Activated CD4-positive, alpha-beta T cell treated with anti-CD3 and anti-CD28 coated beads for 36 hours (primary cell): ENCODE measurements at places on chromosomes 6 and 20.

GRCh38 chr20:48414786-48415185 is 413.0 kb downstream of the PREX1 start:
- DNase-seq: no peak

DNA sequence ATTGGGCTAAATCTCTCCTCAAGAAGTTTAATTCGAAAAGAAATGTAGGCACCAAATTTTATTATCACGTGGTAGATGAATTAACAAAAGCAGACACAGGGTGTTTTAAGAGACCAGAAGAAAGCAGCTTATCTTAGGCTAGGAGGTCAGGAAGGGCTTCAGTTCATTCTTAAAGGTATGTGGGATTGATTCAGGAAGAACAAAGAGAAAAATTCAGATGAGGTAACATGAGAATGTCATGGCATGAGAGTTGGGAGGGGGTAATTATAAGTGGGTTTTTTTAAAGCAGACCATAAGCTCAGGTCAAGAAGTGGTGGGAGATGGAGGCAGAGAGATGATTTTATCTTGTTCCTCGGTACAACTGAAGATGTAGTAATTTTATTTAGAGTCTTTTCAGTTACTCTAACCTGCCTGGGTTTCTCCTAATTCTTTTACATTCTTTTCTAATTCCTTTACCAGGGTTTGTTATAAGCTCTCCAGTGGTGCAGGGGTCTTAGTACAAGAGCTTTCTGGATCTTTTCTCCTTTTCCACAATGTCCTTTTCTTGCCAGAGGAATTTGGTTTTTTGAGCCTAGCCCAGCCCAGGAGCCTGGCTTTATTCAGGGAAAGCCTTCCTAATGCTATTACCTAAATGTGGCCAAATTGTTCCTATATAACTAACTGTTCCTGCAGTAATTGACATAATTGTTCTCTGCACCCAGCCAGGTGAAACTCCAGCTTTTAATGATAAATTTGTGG is 474.1 kb upstream of the BTBD3 start:
- DNase-seq: no peak

DNA sequence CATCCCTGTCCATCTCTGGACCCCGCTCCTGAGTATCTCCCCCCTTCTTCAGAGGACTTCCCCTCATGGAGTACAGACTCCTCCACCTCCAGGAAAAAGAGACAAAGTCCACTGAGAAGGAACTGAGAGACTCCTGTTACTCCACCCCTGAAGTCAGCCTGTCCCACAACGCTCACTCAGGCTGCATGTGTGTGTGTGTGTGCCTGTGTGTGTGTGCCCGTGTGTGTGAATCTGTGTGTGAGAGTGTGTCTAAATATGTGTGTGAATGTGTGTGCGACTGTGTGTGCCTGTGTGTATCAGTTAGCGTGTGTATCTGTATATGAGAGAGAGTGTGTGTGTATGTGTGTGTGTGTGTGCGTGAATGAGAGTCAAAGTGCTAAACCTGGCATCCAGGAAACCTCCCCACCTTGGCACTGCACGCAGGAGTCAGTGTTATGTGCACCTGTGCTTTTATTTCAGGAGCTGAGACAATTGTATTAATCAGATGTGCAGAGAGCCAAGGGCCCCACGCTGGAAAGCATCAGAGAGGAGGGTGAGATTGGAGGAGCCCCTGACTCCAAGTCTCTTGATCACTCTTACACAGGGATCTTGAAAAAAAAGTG is 39.0 kb downstream of the HLA-A start:
- DNase-seq: no peak

DNA sequence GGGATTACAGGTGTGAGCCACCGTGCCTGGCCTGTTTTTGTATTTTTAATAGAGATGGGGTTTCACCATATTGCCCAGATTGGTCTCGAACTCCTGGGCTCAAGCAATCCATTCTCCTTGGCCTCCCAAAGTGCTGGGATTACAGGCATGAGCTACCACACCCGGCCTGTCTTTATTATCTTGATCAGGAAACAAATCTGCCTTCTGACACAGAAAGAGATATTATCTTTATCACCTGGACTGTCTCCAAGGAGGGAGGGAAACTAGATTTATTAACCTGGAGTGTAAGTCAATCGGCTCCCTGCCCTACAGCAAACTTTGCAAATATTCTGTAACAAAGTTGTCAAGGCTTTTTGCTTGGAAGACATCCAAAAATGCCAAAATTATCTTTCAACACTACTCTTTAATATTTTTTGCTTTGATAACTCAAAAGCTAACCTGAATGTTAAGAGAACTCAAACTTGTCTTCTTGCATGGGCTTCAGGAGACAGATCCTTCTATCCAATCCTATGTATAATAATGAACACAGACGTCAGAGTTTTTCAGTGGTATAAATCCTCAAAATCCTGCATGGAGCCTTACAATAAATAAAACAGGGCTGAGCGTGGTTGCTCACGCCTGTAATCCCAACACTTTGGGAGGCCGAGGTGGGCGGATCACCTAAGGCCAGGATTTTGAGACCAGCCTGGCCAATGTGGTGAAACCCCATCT is 85.0 kb upstream of the LOC128125822 start:
- no peak for DNase-seq

DNA sequence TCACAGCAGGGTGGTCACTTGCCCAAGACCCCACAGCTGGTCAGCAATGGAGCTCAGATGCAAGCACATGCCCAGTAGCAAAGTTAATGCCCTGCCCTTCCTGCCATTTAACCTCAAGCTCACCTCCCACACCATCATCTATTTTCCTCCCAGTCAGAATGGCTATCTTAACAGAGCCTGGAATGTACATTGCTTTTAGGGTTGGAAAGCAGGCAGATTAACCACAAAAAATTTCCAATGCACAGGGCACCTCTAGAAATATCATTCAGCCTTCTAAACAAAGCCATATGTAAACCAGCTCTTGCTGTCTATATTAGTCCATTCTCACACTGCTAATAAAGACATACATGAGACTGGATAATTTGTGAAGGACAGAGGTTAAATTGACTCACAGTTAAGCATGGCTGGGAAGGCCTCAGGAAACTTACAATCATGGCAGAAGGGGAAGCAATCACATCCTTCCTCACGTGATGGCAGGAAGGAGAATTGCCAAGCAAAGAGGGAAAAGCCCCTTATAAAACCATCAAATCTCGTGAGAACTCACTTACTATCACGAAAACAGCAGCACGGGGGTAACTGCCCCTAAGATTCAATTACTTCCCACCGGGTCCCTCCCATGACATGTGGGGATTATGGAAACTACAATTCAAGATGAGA is 106.9 kb downstream of the FYN start:
- DNase-seq: no peak

DNA sequence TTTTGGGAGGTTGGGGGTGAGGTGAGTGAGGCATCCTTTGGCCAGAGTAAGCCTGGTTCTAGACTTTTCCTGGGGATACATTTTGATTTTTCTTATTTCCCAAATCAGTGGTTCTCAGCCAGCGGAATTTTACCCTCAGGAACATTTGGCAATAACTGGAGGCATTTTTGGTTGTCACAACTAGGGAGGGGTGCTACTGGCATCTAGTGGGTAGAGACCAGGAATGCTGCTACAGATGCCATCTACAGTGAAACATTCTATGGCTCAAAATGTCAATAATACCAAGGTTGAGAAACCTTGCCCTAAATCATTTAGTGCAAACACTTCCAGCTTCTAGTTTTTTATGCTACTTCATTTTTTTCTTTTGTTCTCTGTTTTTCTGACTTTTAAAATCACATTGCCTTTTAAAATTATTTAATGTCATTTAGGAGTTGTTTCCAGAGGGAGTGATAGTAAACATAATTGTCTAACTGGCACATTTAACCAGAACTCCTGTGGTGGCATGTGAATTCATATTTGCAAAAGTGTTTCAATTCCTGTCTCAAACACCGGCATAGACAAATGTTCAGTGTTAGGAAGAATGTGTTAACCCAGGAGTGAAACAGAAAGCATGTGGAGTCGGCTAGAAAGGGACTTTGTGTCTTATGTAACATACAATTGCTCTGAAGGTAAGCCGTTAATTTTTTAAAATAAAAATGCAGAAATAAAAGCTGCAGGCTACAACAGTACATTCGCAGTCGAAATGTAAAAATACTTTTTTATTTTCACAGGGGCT is 59.0 kb downstream of the QRSL1 start:
- DNase-seq: no peak

DNA sequence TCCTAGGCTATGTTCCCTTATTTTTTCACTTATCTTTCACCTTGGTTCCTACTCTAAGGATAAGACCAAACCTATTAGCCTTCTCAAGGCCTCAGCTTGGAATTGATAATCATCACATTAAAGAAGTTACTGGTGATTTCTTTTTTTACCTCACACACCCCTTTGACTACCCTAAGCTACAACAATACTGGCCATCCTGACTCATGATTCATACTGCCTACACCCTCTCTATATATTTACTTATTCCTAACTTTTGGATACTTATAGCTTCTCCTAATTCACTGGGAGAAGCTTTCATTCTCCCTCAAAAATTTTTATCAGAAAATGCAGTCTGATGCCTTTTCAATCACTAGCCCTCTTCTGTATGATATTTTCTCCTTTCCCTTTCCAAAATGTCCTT is 256.1 kb downstream of the TBX18 start:
- no peak for DNase-seq

- DNase-seq: peak; percentile 39
These were observed 42.0 kb upstream of the LY86 start for GRCh38 chr6:6546318-6547109.

GRCh38 chr6:37192666-37193065 is 22.7 kb downstream of the PIM1 start:
- DNase-seq: no peak

- DNase-seq: peak; percentile 64
These were observed 249.4 kb downstream of the ATXN1 start for GRCh38 chr6:16511723-16512489.
